ENCODE measurements at places on chromosomes 2 and 18. TPM values are rescaled to one million over a fixed set of nuclear protein-coding genes. Genes with fewer than 3 reads are reported as not detected.

DNA sequence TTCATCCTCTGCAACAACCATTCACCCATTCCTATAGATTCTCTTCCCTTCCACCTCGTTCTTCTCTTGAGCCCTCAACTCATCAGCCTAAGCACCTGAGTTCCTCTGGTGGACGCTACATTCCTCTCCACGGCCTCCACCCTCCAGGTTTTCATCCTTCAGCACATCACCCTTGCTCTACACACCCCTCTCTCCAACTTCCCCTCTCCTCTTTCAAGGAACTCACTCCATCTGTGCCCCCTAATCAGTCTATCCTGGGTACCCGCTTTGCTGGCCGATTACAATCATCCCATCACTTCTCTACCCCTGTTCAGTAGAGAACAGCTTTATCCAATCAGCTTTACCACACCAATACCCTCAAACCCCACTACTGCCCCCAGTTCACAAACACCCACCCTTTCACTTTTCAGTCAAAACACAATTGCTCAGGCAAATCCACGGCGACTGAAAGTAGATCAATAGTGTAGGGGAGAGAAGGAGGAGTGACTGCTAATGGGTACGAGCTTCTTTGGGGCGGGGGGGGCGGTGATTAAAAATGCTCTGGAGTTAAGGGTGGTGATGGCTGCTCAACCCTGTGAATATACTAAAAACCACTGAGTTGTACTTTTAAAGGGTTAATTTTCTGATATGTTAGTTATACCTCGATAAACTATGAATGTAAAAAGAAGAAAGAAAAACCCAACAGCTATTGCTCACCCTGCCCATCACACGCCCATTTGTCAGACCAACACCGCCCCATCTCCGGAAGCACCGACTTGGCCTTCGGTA is 857 bp downstream of the DYM start:
- no peak for DNase-seq

The NLRC4 gene
- total RNA-seq, result not detected

- no peak for DNase-seq
Measured at GRCh38 chr18:73733806-73734314, 413.8 kb downstream of the FBXO15 start.

DNA sequence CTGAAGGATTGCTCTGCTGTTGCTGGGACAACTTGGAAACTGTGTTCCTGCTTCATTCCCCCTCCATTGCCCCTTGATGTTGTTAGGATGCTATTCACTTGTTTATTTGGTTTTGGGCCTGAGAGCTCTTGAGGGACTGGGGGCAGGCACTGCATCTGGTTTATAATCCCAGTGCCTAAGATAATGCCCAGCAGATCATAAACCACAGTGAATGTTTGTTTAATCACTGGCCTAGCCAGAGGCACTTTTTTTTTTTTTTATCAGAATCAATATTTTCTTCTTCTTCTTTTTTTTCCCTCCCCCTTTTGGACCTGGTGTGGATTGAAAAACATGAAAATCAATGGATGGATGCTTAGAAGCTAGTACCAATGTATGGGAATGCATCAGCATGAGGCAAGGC is 38.1 kb downstream of the KCNS3 start:
- DNase-seq, result no peak
